ENCODE measurements at places on chromosomes 5 and 9. TPM values are rescaled to one million over a fixed set of nuclear protein-coding genes. Genes with fewer than 3 reads are reported as not detected.
A peak's percentile ranks its signal among the peaks of the same experiment; 100 is the strongest.

The GRIA1 gene
- 3.3 TPM for total RNA-seq

DNA sequence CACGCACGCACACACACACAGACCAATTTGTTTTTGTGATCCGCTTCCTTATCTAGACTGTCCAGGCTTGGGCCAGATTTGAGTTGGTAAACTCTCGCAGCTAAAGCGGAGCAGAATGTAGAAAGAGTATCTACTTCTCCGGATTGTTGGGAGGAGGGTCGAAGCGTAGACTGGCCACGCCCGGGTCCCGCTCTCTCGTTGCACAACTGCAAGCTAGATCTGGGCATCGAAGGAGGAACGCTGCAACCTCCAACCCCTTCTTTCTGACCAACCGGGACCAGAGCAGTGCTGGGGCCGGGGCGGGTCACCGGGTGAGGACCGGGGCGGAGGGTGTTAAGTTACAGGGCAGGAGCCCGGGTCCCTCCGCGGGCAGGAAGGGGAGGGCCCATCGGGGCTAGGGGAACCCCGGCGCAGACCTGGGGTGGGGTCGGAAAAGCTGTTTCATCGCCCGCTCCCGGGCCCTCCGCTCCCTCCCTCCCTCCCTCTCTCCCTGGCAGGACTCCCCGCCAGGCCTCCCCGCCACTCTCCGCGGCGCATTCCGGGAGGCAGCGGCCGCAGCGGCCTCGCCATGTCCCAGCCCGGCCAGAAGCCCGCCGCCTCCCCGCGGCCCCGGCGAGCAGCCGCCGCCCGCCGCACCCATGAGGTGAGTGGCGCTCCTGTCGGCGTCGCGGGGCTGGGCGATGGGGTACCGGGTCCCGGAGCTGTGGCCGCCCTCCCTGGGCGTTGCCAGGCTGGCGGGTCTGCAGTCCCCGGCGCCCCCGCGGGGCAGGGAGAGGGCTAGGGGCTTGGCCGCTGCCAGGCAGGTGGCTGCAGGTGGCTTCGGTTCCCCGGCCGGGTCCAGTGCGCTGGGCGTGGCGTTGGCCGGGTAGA lies at the start of gene CAST:
Gene CAST, plus strand, starts transcription at position 522 of the 870 bp plus-strand sequence. Its CDS starts 47 bp downstream, at position 569.
- H3K27ac ChIP-seq: no peak within 1 kb of the TSS
- H3K4me3 ChIP-seq: peak within 1 kb of the TSS; percentile 87
- no peaks in the 10 kb centered on the region for H3K36me3 ChIP-seq
- H3K4me1 ChIP-seq: peaks cover 8% of the 10 kb centered on the region
- DNase-seq: peak; percentile 96

The FOXI1 gene
- not detected for total RNA-seq

DNA sequence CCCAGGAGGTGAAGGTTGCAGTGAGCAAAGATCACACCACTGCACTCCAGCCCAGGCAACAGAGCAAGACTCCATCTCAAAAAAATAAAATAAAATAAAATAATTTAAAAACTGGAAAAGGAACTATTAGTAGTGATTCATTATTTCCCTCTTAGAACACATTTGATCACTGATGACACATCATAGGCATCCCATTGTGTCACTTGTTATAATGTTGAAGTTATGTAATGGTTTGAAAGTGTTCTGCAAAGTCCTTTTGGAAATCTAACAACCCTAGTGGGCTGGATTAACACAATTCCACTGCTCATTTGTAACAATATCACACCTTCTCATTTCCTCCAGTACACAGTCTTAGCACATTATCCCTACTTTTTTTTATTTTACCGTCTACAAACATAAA lies 81.8 kb upstream of the LMNB1 start:
- H3K4me3 ChIP-seq: no peak overlapping the region
- H3K4me1 ChIP-seq: no peaks in the 10 kb centered on the region
- H3K36me3 ChIP-seq: no peaks in the 10 kb centered on the region
- no peak for DNase-seq
- no peak overlapping the region for H3K27ac ChIP-seq

The PCDHB4 gene
- 1.9 TPM for total RNA-seq

- no peaks in the 10 kb centered on the region for H3K36me3 ChIP-seq
- peaks cover 9% of the 10 kb centered on the region for H3K4me1 ChIP-seq
- no peaks in the 10 kb centered on the region for H3K27me3 ChIP-seq
- H3K4me3 ChIP-seq: no peak overlapping the region
Observed at GRCh38 chr5:173778784-173779304, 109.3 kb upstream of the CPEB4 start.

GRCh38 chr9:26813247-26813646 lies 79.4 kb downstream of the CAAP1 start:
- no peaks in the 10 kb centered on the region for H3K4me1 ChIP-seq
- no peak overlapping the region for H3K27ac ChIP-seq
- H3K27me3 ChIP-seq: no peaks in the 10 kb centered on the region
- H3K36me3 ChIP-seq: no peaks in the 10 kb centered on the region
- no peak overlapping the region for H3K4me3 ChIP-seq
- no peak for DNase-seq

- no peak for DNase-seq
- no peaks in the 10 kb centered on the region for H3K4me1 ChIP-seq
- H3K4me3 ChIP-seq: no peak overlapping the region
- H3K27me3 ChIP-seq: no peaks in the 10 kb centered on the region
- peaks cover 3% of the 10 kb centered on the region for H3K36me3 ChIP-seq
Observed at GRCh38 chr5:81027481-81028058, 67.4 kb downstream of the RASGRF2 start.

DNA sequence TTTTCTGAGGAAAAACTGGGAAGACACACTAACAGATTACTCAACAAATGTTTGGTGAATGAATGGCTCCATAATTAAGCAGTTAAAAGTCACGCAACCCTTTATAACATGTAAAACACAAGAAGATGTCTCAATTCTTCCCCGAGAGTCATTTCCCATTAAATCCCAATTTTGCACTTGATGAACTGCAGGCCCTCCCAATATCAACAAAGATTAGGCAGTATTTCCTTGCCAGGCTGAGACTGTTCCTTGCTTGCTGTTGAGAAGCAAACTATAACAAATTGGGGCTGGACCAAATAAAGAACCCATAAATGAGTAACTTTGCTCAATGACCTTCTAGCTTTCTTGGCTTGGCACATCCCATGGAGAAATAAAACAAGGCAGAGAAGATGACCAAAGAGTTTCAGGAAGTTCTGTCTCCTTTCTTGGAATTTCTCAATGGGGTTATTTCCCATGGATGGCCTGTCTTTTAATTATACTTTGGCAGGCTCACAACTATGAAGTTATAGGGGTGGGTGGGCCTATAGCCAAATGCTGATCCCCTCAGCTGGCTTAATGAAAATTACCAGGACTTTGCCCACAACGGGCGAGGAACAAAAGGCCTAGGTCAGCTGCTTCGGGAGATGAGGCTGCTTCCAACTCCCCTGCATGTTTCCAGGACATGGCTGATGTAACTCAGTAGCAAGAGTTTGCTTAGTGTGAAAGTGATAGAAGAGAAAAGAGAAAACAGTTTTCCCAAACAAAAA lies 243.1 kb upstream of the RFX3 start:
- no peak overlapping the region for H3K4me3 ChIP-seq
- H3K27ac ChIP-seq: no peak overlapping the region
- no peaks in the 10 kb centered on the region for H3K27me3 ChIP-seq
- no peak for DNase-seq

DNA sequence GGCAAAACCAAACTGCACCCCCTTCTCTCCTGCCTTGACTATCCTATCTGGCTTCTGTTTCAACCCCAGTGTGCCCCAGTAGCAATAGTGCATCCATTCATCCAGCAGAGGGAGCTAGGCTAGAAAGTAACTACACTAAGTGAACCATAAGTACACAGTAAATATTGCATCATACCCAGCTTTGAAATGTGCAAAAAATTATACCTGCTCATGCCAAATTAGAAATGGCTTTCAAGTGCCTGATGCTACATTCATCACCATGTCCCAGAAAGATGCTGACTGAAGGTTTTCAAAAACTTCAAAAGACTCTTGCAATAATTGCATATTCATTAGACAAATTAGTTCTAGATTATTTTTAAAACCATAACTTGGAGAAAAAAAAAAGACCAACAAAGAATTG lies 153.5 kb downstream of the PRELID2 start:
- peak; percentile 74 for DNase-seq
- H3K27me3 ChIP-seq: no peaks in the 10 kb centered on the region
- no peak overlapping the region for H3K27ac ChIP-seq
- H3K4me3 ChIP-seq: no peak overlapping the region
- no peaks in the 10 kb centered on the region for H3K4me1 ChIP-seq

- no peak overlapping the region for H3K4me3 ChIP-seq
- DNase-seq: no peak
- no peak overlapping the region for H3K27ac ChIP-seq
- no peaks in the 10 kb centered on the region for H3K36me3 ChIP-seq
Observed at GRCh38 chr9:26066237-26066636, 388.0 kb upstream of the TUSC1 start.
